ENCODE measurements at places on chromosomes 3 and 15.

GRCh38 chr3:171792531-171792930, 17.8 kb downstream of the PLD1 start:
- DNase-seq: no peak

- no peak for DNase-seq
These were observed 16.2 kb downstream of the XYLB start for GRCh38 chr3:38362825-38363224.

DNA sequence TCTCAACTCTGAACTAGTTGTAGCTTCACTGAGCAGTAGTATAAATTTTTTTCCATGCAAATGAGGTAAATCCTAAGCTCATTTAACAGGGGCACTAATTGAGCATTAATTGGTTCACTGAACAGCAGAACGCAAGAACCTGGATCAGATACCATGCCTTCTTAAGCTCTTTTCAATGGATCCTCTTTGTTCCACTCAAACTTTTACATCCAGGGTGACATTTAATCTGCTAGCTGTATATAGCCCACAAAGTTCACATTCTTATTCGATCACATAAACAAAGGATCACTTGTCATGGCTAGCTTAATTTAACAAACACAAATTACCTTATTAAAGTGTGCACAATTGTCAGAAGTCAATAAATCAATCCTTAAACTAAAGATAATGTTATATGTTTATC, 281.6 kb downstream of the CNTN6 start:
- no peak for DNase-seq

DNA sequence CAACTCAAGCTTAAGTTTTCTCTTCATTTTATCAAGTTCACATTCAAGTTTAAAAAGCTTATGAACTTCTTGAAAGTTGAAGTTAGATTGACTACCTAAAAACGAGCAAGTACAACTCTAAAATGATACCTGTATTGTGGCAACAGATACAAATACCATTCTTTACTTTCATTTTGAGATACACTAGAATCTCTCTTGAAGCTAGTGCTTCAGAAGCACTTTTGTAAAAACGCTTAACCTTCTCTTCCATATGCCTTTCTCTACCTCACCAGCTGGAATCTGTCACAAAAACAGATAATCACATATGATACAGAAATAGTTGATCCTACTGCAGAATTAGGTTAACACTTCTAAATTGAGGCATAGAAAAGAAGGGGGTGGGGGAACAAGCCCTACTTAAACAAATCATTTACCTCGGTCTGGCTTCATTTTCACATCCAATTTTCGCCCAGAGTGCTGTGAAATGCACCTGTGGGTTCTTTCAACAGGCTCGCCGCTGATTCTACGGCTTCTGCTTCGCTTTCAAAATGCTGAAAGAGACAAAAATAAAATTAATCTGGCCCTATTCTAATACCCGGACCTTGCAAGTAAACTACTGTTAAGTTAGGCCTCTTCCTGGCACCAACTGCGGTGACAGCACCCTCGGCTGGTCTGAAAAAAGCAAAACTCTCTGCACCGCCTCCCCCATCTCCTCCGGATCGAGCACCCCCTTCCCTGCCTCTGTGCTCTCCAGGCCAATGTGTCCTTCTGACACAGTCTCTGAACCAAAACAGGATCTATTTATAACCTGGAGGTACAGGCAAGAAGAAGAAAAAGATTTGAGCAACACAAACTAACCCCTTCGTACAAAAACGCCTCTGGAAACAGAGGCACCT, 1.4 kb downstream of the ATOSA start:
- DNase-seq: peak; percentile 21

DNA sequence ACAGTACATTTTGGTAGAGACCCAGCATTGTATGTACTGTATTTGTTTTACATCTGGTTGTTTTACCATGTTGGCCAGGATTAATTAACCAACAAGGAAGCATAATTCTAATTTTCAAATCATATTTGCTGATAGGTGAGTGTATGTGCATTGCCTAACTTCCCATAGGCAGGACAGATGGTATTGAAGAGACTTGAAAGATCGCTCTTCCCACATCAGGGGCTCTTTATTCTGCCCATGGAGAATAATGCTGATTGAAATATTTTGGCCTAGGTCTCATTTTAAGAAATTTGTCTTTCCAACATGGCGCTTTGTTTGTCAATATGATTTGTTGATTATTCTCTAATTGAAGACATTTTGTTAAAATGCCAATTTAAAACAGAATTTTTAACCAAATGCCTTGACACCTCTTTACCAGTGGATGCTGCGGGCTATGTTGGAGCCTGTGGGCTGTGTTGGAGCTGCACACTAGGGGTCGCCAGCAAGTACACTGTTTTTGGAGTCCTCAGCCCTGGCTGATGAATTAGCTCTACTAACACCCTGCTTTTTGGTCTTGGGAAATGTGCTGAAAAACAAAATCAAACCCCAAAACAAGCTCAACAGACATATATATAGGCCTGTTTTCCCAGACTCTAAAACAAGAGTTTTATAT, 5.3 kb downstream of the P2RY12 start:
- DNase-seq: no peak

DNA sequence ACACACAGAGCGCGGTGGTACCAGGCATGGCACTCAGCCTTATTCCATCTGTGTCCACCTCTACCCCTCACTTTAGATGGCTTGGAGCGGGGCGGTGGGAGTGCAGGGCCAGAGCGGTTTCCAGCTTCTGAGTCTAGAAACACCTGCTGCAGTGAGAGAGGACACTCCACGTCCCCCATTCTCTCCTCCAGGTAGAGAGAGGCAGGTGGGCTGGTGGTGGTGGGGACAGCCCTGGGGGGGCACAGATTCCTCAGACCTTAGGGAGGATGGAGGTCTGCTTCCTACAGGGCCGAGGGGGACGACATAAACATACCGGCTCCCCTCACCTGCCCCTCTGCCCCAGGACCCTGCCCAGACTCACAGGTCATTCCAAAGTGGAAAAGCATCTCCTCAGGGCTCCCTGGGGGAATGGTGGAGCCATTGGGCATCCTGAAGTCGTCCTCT, 40.4 kb downstream of the MUC20 start:
- no peak for DNase-seq

DNA sequence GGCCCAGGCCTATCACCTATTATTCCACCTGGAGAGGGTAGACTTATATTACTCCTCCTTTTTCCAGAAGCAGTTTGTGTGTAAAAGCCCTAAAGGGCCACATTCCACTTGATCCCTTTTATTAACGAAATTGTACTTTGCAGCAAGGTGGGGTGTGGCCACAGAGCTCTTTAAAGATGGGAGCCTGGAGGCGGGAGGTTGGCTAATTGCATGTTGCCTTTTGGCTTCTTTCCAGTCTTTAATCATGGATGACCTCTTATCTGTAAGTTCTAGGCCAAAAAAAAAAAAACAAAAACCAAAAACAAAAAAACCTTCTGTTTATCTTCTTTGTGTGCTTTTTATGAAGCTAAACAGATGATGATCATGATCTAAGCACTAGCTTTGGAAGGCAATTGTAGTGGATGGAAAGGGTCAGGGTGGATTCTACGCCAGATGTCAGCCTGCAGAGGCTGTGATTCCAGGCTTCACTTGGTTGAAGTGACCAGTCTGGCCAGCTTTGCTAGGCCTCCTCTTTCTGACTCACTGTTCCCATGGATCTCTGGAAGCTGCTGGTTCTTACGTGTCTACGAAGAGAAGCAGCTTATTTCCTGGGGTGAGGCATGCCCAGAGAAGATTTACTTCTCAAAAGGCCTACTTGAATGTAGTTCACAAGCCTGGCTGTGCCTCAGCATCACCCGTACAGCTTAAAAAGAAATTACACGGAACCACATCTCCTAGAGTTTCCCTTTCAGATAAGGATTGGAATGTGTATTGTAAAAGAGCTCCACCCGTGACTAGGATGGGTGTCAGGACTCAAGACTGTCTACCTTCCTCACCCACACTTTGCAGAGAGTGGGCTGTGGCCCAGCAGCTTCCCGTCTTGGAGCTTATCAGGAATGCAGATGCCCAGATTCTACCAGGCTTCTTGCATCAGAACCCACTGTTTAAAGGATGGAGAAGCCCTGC, 330.9 kb upstream of the C2CD4B start:
- no peak for DNase-seq

- DNase-seq: no peak
These were observed 25.9 kb downstream of the CXCR6 start for GRCh38 chr3:45969116-45969515.

DNA sequence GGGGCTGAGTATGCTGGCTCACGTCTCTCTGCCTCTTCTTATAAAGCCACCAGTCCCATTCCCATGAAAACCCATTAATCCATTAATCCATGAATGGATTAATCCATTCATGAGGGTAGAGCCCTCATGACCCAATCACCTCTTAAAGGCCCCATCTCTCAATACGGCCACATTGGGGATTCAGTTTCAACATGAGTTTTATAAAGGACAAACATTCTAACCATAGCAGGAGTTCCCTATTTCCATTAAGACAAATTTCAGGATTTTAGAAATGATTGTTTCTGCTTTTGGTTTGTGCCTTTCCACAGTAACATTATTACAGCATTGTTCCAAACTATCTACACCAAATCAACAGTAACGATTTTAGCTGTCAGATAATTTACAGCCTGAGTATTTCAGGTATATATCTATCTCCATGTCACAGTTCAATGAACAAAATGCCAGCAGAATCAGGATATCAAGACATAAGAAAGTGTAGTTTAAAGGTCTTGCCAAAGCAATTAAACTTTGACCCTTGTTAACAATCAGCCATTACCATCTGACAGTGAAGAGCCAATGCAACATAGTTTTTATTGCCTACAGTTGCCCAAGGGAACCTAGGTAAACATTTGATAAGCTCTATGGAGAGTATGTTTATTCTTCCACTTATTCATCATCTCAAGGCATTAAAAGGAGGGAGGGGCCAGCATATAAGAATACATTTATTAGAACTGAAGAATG, 3.8 kb downstream of the TSPAN3 start:
- DNase-seq: no peak

GRCh38 chr3:131505421-131505820, 2.6 kb upstream of the MRPL3 start:
- no peak for DNase-seq

DNA sequence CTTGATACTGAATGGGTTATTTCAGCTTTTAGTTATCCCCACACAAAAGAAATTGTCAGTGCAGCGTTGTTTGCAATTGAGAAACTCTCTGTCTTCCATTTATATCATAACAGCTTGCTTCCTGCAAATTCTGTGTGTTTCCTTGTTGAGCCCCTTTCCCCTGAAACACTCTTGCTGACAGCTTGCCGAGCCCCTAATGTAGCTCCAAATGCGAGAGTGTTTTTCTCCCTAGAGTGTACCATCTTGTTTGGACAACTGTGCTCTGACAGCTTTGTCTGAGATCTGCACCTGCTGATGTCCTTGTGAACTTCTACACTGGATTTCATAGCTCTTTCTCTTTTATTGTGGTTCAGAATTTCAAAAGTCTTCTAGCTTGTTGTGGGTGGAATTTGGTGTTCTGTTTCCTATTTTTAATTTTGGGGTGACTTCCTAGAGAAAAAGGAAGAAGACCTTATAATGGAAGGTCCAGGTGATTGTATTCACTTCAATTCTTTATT, 343.5 kb downstream of the PDCD6IP start:
- DNase-seq: no peak

- no peak for DNase-seq
These were observed 281.9 kb downstream of the RAP2B start for GRCh38 chr3:153443961-153444360.

GRCh38 chr3:7657214-7658112, 796.5 kb downstream of the GRM7 start:
- no peak for DNase-seq

Measured in stimulated activated CD4-positive, alpha-beta T cell treated with anti-CD3 and anti-CD28 coated beads, TNF-alpha, amount 100 ng/mL, for 48 hours (primary cell).